ENCODE measurements at places on chromosomes 4 and X. TPM values are rescaled to one million over a fixed set of nuclear protein-coding genes. Genes with fewer than 3 reads are reported as not detected.
A peak's percentile ranks its signal among the peaks of the same experiment; 100 is the strongest.

Gene DUX4
- total RNA-seq, result not detected

Gene POU4F2
- not detected for total RNA-seq

Gene BRS3
- not detected for total RNA-seq

Gene NPY5R
- 4.4 TPM for total RNA-seq

GRCh38 chr4:153521999-153522801, 56.0 kb downstream of the TMEM131L start:
- peak; percentile 76 for DNase-seq

DNA sequence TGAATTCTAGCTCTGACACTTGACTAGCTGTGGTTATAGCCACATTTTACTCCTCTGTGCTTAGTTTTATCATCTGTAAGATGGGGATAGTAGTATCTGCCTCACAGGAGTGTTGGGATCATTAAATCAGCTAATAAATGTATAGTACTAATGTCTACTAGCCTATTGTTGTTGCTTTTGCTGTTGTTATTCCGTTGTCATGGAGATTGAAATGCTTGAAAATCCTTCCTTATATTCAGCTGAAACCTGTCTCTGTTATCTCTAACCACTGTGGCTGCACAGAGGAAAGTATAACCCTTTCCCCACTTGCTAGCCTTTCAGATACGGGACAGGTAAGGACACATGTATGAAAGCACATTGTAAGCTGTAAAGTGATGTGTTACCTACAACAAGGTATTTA, 33.9 kb downstream of the CLCN5 start:
- no peak for DNase-seq

Data from endodermal cell (in vitro differentiated cells).